ENCODE measurements at places on chromosomes 4 and X.

DNA sequence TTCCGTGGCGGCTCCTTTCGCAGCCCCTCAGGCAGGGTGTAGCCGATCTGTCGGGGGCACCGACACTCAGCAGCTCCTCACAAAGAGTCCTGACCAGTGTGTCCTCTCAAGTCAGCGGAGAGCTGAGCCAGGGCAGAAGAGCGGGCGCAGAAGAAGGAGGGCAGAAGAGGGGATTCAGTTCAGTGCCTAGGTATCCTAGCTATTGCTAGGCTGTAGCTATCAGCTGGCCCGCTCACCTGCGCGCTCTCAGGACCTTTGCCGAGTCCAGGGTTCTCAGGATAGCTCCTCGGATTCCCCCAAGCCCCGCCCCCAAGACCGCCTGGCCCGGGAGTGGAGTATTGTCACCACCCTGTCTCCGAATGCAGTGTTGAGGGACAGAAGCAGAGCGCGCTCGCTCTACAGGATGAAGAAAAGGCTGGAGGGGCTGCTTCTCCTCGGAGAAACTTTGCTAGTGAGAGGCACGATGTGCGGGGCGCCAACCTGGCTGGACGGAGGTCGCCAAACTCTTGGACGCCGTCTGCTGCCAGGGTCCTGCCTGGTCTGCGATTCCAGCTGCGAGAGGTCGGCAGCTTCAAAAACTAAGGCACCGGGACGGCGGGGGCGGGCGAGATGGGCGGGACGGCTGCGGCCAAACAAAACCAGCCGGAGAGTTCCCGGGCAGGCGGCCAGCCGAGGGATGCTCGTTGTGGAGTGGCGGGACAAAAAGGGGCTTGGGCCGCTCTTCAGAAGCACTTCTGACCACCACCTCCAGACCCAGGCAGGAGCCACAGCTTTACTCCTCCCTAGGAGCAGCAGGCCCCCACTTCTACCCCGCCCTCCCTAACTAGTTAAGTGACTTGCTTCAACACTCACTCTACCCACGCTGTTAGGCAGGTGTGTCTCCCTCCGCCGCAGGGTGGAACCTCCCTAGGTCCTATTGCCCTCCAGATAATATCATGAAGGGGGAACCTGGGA is at the start of gene XKRX:
XKRX (minus strand) TSS at position 258 of the 954 bp plus-strand sequence. CDS start 613 bp downstream, outside the sequence.
- peak; percentile 7 for DNase-seq

DNA sequence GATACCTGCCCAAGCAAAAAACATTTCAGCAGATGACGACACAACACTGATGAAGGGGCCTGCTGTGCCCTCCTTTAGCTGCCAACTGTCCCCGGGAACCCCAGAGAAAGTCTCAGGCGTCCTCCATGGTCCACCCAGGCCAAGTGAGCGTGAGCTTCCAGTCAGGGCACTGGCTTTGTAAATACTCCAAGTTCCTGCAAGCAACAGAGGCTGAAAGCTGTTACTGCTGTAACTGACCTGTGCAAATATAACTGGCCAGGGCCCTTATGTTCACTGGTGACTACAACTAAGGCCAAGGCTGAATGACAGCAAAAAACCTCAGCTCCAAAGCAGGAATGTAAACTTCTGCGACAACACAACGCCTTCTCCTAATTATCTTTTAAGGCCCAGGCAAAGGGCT is 8.2 kb downstream of the WDR1 start:
- DNase-seq = no peak

DNA sequence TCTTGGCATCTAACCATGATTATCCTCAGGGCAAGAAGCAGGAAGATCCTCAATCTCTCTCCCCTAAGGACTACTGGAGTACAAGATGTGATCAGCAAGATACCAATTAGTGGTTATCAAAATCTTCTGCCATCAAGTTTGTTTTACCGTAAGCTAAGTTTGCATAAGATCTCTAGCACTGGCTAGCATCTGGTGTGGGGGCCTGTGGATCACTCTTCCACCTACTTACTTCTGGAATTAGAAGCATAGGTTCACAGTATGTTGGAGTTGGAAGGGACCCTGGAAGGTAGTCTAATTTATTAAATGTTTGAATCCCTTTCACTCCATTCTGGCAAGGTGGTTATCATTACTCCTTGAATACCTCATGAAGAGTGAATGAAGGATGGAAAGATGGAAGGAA is 93.3 kb upstream of the BANK1 start:
- DNase-seq = no peak

GRCh38 chr4:37383579-37384229 is 139.2 kb downstream of the NWD2 start:
- no peak for DNase-seq

Data from NCI-H1092 (cell line).